ENCODE measurements at places on chromosomes 6 and 20. TPM values are rescaled to one million over a fixed set of nuclear protein-coding genes. Genes with fewer than 3 reads are reported as not detected.
A peak's percentile ranks its signal among the peaks of the same experiment; 100 is the strongest.

The KCNG1 gene
- 0.14 TPM for total RNA-seq

The HLA-G gene
- not detected for total RNA-seq

The PHF10 gene
- 25.7 TPM for total RNA-seq

The TPX2 gene
- 1.3 TPM for total RNA-seq

The DEF6 gene
- 6.3 TPM for total RNA-seq

The GTSF1L gene
- not detected for total RNA-seq

The COL19A1 gene
- total RNA-seq: 0.25 TPM

The SLC32A1 gene
- total RNA-seq: not detected

The XKR7 gene
- under 0.01 TPM for total RNA-seq

The FRK gene
- total RNA-seq: 26.8 TPM

The PXDC1 gene
- 24.1 TPM for total RNA-seq

The GJA1 gene
- total RNA-seq: 2.3 TPM

The PRSS16 gene
- total RNA-seq: not detected

The FAM209B gene
- total RNA-seq: not detected

The NKAIN2 gene
- not detected for total RNA-seq

The MAP1LC3A gene
- 6.3 TPM for total RNA-seq

The DUSP15 gene
- total RNA-seq: 0.61 TPM

The LY6G6F gene
- total RNA-seq: 0.08 TPM

DNA sequence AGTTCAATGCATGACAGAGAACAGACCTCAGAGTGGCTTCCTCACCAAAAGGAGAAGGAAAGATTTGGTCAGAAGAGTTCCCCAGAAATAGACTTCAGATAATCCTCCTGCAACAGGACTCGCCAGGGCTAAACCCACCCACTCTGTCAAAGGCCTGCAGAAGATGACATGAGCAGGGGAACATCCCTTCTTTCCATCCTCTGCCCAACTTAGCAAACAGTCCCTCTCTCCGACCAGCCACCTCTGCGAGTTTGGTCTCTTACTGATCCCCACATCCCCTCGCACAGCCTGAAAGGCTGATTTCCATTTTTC lies 7.5 kb downstream of the NFATC2 start:
- DNase-seq: no peak
- H3K4me3 ChIP-seq: no peak overlapping the region
- peaks cover 9% of the 10 kb centered on the region for H3K4me1 ChIP-seq
- no peak overlapping the region for H3K27ac ChIP-seq
- H3K36me3 ChIP-seq: no peaks in the 10 kb centered on the region

- H3K4me3 ChIP-seq: peak overlapping the region; percentile 78
- H3K27me3 ChIP-seq: no peaks in the 10 kb centered on the region
- H3K27ac ChIP-seq: peak overlapping the region; percentile 77
- no peaks in the 10 kb centered on the region for H3K36me3 ChIP-seq
- DNase-seq: peak; percentile 46
Observed at GRCh38 chr6:7050872-7051779, 56.6 kb upstream of the RREB1 start.

- no peaks in the 10 kb centered on the region for H3K27me3 ChIP-seq
- no peaks in the 10 kb centered on the region for H3K4me1 ChIP-seq
- no peak for DNase-seq
- H3K27ac ChIP-seq: no peak overlapping the region
Observed at GRCh38 chr6:55782275-55782674, 93.1 kb downstream of the BMP5 start.

DNA sequence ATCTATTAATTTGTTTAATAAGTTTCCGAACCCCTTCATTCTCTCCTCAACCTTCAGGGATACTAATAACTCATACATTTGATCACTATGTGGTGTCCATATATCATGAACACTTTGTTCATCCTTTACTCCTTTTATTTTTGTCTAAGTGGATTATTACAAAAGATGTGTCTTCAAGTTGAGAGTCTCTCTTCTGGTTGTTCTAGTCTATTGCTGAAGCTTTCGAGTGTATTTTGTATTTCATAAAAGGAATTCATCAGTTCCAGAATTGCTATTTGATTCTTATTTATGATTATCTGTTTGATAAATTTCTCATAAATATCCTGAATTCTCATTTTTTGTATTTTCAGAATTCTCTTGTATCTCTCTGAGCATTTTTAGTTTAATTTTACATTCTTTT lies 96.5 kb upstream of the RUNX2 start:
- DNase-seq: no peak
- H3K4me3 ChIP-seq: no peak overlapping the region
- no peaks in the 10 kb centered on the region for H3K36me3 ChIP-seq
- H3K27me3 ChIP-seq: no peaks in the 10 kb centered on the region

- H3K27me3 ChIP-seq: no peaks in the 10 kb centered on the region
- no peaks in the 10 kb centered on the region for H3K36me3 ChIP-seq
- no peak overlapping the region for H3K27ac ChIP-seq
- no peak for DNase-seq
- no peak overlapping the region for H3K4me3 ChIP-seq
Observed at GRCh38 chr6:29968130-29968529, 25.8 kb downstream of the HLA-A start.

DNA sequence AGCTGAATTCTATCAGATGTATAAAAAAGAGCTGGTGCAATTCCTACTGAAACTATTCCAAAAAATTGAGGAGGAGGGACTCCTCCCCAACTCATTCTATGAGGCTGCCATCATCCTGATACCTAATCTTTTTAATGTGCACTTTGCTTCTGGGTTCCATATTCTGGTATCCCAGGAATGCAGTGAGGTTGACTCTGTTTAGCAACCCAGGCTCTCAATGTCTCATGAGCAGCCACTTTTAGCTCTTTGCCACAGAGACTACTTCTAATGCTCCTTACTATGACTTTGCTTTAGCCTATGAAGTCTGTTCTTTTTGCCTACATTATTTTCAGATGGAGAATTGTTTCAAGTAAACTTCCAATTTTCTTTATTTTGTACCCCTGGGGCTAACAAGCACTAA lies 185.5 kb upstream of the NRSN1 start:
- no peak overlapping the region for H3K27ac ChIP-seq
- DNase-seq: no peak
- H3K4me3 ChIP-seq: no peak overlapping the region
- H3K27me3 ChIP-seq: no peaks in the 10 kb centered on the region
- H3K4me1 ChIP-seq: no peaks in the 10 kb centered on the region

DNA sequence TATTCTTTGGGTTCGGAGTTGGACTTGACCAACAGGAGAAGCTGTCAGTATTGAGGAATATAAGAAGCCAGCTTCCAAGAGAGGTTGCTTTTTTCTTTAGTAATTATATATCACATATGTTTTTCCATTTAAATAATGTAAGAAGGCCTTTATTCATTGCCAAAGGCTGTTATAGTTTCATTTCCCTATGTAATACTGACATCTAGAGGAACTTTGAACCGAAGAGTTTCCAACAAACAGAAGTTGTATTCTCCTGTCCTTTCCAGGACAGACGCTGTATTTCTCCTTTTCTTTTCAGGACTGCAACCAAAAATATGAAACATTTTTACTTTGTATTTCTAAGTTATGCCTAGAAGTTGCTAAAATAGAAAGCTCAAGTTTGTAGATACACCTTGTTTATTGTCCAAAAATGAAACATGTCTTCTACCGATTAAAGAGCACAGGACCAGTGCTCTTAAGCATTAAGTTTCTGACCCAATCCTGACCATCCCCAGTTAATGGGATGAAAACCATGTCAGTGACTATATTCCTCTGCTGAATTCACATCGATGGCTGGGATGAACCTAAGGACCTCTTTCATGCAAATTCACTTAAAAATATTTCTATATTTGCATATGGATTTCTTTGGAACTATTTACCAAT lies 55.1 kb downstream of the MYLK4 start:
- H3K4me1 ChIP-seq: no peaks in the 10 kb centered on the region
- no peak overlapping the region for H3K27ac ChIP-seq
- no peaks in the 10 kb centered on the region for H3K36me3 ChIP-seq
- H3K4me3 ChIP-seq: no peak overlapping the region

GRCh38 chr6:37850728-37851285 lies 31.3 kb downstream of the ZFAND3 start:
- no peak overlapping the region for H3K27ac ChIP-seq
- peaks cover 26% of the 10 kb centered on the region for H3K4me1 ChIP-seq
- H3K36me3 ChIP-seq: no peaks in the 10 kb centered on the region
- no peak overlapping the region for H3K4me3 ChIP-seq

- H3K27me3 ChIP-seq: no peaks in the 10 kb centered on the region
- H3K4me3 ChIP-seq: no peak overlapping the region
- DNase-seq: peak; percentile 63
- H3K4me1 ChIP-seq: peaks cover 3% of the 10 kb centered on the region
- H3K27ac ChIP-seq: peak overlapping the region; percentile 62
- no peaks in the 10 kb centered on the region for H3K36me3 ChIP-seq
Observed at GRCh38 chr6:32108094-32108627, 977 bp downstream of the TNXB start.

GRCh38 chr20:26209171-26209941 lies 512.7 kb upstream of the ZNF337 start:
- peaks cover 9% of the 10 kb centered on the region for H3K4me1 ChIP-seq
- H3K4me3 ChIP-seq: no peak overlapping the region
- H3K27ac ChIP-seq: no peak overlapping the region
- H3K27me3 ChIP-seq: no peaks in the 10 kb centered on the region

GRCh38 chr6:155473741-155474140 lies 18.1 kb upstream of the NOX3 start:
- DNase-seq: no peak
- H3K27me3 ChIP-seq: no peaks in the 10 kb centered on the region
- H3K4me1 ChIP-seq: no peaks in the 10 kb centered on the region
- no peak overlapping the region for H3K27ac ChIP-seq

DNA sequence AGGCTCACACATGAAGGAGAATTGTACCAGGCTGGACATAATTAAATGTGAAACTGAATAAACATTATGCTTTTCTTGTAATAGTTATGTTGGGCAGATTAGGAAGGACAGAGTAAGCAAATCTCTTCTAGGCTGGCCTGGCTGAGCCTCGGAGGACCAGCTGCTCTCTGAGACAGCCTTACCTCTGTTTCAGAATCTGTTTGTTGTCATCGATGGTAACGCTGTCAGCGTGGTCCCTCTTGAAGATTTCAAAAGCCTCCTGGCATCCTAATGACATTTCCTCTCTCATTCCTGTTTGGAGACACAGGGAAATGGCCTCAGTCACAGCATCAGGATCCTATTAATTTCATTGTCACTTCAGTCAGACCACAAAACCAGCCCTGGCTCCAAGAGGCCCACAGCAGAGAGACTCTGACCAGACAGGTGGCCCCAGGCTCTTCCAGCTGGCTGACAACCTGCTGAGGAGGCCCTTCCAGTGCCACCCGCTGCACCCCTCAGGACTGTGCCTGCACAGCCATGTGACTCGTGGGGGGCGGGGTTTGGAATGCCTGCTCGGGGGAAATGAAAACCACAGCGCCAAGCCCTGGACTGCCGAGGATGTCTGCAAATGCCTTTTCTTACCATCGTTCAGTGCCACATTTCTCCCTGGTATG lies 108.5 kb upstream of the KCNK16 start:
- H3K4me3 ChIP-seq: no peak overlapping the region
- no peak overlapping the region for H3K27ac ChIP-seq
- peak; percentile 30 for DNase-seq
- H3K36me3 ChIP-seq: no peaks in the 10 kb centered on the region
- H3K4me1 ChIP-seq: no peaks in the 10 kb centered on the region
- H3K27me3 ChIP-seq: no peaks in the 10 kb centered on the region

GRCh38 chr6:281469-282103 lies 10.7 kb upstream of the DUSP22 start:
- H3K36me3 ChIP-seq: no peaks in the 10 kb centered on the region
- H3K27me3 ChIP-seq: no peaks in the 10 kb centered on the region
- H3K4me3 ChIP-seq: no peak overlapping the region
- no peaks in the 10 kb centered on the region for H3K4me1 ChIP-seq
- no peak overlapping the region for H3K27ac ChIP-seq
- no peak for DNase-seq

- no peaks in the 10 kb centered on the region for H3K4me1 ChIP-seq
- no peak for DNase-seq
- no peaks in the 10 kb centered on the region for H3K27me3 ChIP-seq
- no peak overlapping the region for H3K27ac ChIP-seq
Observed at GRCh38 chr20:49310705-49311104, 32.8 kb upstream of the ZNFX1 start.

DNA sequence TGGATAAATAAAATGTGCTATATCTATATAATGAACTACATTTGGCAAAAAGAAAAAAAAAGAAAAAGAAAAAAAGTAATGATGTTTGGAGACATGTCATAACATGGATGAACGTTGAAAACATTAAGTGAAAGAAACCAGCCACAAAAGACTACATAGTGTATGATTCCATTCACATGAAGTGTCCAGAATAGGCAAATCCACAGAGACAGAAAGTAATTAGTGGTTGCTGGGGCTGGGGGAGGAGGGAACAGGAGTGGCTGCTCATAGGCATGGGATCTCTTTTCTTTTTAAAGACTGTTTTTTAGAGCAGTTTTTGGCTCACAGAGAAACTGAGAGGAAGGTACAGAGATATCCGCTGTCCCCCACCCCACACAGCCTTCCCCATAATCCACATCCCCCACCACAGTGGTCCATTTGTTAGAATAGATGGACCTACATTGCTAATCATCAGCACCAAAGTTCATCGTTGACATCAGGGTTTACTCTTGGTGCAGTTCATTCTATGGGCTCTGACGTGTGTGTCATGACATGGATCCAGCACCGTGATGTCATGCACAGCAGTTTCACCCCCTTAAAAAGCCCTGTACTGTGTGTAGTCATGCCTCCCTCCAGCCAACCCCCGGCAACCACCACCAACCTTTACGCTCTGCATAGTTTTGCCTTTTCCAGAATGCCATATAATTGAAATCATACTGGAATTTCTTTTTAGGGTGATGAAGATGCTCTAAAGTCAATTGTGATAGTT lies 240.9 kb upstream of the RREB1 start:
- H3K4me3 ChIP-seq: no peak overlapping the region

- H3K27ac ChIP-seq: no peak overlapping the region
- DNase-seq: no peak
- peaks cover 2% of the 10 kb centered on the region for H3K4me1 ChIP-seq
- no peaks in the 10 kb centered on the region for H3K36me3 ChIP-seq
- no peak overlapping the region for H3K4me3 ChIP-seq
Observed at GRCh38 chr6:37867756-37868446, 48.4 kb downstream of the ZFAND3 start.

DNA sequence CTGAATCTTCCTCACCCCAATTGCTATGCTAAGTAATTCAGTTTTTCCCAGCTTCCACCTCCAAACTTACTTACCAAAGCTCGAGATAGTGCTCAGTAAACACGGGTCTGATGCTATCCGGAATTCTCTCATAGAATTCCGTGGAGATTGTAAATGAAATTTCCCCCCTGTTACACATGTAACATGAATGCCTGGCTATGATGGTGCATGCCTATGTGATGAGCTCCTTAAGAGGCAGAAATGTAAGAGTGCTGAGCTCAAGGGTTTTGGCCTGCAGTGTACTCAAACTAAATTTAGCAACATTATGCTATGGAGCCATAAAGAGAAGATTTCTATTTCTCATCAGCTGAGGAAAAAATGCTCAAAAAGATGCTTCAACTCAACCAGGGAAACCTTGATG lies 133.4 kb upstream of the FUT9 start:
- H3K27ac ChIP-seq: no peak overlapping the region
- no peak overlapping the region for H3K4me3 ChIP-seq
- no peaks in the 10 kb centered on the region for H3K27me3 ChIP-seq
- H3K4me1 ChIP-seq: no peaks in the 10 kb centered on the region
- no peak for DNase-seq

GRCh38 chr6:31204751-31205145 lies 34.3 kb upstream of the POU5F1 start:
- peak overlapping the region; percentile 96 for H3K27ac ChIP-seq
- DNase-seq: no peak
- no peaks in the 10 kb centered on the region for H3K27me3 ChIP-seq
- H3K4me3 ChIP-seq: no peak overlapping the region

- H3K27ac ChIP-seq: no peak overlapping the region
- no peak for DNase-seq
- no peaks in the 10 kb centered on the region for H3K27me3 ChIP-seq
- peaks cover 5% of the 10 kb centered on the region for H3K4me1 ChIP-seq
- H3K36me3 ChIP-seq: peaks cover 13% of the 10 kb centered on the region
Observed at GRCh38 chr20:36887752-36888090, 11.8 kb downstream of the TLDC2 start.
